ENCODE measurements at places on chromosomes 2 and 18.

DNA sequence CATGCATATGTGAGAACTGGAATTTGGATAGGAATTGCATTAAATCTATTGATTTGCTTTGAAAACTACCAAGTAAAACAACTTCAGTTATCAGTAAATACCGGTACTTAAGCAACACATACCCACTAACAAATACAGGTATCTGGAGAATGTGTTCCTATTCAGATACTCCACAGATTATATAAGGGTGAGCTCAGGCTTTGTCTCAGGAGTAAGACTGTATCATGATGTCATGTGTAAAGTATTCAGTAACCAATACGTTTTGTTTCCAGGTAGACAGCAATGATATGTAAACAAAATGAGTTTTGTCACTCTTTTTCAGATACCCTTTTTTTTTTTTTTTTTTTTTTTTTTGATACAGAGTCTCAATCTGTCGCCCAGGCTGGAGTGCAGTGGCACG is 74.8 kb downstream of the DSC3 start:
- no peak for DNase-seq

DNA sequence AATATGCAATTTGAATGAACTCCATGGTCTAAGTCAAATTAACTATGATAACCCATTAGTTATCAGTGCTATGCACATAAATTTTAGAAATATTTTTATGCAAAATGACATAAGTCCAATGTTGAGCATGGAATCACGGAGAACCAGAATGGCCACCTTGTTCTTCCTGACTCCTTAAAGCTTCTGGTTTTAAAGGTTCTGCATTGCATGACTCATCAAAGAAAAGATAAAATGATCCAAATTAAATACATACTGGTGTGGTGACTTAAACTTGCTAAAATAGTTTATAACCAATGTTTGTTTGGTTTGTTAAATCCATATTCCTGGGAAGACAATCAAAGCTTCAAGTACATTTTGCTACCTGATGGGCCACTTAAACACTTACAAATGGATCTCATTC is 1146.9 kb upstream of the NRXN1 start:
- DNase-seq = peak; percentile 4

DNA sequence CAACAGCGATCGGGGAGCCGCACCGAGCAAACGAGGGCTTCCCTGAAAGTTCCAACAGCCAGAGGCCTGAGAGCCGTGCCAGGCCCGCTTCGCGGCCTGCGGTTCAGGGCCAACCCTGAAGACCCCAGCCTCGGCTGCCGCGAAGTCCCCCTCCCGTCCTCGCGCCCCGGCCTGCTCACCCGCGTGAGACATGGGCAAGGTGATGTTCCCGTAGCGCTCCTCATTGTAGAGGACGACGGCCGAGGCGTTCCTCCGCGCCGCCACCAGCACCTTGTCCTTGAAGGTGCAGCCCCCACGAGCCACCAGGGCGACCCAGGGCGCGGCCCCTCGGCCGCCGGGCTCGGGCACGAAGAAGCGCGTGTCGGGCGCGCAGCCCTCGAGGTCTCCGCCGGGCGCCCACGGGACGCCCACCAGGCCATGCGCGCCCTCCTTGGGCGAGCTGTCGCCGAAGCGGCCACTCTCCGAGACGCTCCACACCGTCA is 510 bp downstream of the RNF149 start:
- DNase-seq = no peak

- no peak for DNase-seq
Measured at GRCh38 chr2:196954001-196954400, 27.5 kb upstream of the PGAP1 start.

DNA sequence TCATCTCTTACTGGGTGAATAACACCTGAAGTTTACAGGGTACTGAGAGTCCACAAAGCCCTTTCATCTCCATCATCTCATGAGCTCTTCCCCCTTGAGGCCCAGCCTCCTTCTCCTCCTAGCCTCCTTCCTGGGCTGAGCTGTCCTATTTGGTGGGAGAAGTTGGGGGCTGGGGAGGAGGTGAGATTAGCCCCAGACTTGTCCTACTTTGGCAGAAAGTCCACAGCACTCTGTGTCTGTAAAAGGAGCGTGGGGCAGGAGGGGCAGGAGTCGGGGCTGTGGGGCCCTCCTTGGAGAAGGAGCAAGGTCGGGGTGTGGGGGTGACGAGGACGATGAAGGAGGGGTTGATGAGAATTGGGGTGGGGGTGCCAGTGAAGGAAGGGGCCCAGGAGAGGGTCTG is 10.0 kb upstream of the DES start:
- no peak for DNase-seq

- DNase-seq = no peak
Measured at GRCh38 chr2:173151671-173152401, 76.2 kb downstream of the MAP3K20 start.

DNA sequence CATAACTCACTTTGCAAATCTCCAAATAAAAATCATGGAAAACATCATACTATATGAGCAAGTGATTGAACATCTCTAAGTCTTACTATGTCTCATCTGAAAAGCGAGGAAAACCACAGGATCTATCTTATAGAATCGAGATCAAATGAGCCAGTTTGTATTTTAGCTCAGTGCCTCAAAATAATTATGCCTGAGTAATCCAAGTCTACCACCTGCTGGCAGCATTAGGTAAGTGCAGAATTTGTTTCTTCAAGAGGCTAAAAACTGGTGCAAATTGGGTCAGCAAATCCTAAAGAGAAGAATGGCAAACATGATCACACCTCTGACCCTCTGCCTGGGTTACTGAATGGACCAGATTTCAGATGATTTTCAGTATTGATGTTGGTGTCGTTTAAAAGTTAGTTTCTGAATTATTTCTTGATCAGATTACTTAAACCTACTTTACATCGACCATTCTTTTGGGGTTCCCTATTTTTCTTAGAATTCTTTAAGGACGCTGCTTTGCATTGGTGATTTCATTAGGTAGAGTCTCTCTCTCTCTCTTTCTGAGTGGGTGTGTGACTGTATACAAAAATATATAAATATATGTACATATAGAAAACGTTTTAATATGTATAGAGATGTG is 12.7 kb upstream of the FHOD3 start:
- DNase-seq = no peak

DNA sequence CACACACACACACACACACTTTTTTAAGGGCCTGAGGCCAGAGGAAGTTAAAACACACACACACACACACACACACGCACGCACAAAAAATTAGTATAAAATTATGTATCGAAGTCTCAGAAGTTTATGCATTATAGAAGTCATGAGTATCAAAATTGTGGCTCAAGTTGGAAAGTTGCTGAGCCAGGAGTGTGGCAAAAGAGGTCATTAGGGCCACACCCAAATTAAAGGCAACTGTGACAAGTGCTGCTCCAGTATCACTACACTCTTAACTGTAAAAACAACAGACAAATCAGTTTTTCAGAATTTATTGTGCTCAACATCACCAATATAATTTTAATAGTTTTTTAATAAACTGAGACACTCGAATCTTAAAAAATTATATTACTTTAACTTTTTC is 36.9 kb downstream of the YWHAQ start:
- DNase-seq = no peak

DNA sequence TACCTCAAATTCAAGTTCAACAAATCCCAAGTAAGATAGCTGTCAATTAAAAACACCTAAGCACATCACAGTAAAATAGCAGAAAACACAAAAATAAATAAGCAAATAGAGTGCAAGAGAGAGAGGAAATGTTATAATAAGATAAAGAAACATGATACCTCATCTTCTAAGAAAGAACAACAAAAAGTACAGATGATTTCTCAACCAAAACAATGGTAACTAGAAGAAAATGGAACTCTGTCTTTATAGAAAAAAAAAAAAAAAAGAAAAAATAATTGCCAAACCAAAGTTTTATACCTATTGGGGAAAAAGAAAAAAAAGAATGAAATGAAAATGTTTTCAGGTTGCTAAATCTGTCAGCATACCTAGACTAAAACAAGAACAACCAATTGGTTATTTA is 1253.5 kb upstream of the CDH2 start:
- no peak for DNase-seq

DNA sequence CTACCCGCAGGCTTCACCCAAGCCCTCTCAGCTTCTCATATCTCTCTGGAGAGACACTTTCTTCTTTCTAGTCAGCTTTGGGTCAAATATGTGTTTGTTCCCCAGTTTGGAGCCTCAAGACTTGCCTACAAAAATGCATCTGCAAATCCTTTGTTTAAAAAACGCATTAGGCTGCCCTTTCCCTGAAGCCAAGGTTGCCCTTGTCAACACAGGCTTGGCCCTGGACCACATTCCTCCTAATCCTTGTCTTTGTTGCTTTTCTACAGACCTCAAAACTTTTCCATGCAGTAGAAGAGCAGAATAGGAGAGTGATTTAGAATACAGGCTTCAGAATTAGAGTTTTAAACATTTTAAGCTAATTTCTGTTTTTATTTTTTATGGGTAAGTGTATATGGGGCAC is 307.8 kb downstream of the NAPG start:
- DNase-seq = no peak

DNA sequence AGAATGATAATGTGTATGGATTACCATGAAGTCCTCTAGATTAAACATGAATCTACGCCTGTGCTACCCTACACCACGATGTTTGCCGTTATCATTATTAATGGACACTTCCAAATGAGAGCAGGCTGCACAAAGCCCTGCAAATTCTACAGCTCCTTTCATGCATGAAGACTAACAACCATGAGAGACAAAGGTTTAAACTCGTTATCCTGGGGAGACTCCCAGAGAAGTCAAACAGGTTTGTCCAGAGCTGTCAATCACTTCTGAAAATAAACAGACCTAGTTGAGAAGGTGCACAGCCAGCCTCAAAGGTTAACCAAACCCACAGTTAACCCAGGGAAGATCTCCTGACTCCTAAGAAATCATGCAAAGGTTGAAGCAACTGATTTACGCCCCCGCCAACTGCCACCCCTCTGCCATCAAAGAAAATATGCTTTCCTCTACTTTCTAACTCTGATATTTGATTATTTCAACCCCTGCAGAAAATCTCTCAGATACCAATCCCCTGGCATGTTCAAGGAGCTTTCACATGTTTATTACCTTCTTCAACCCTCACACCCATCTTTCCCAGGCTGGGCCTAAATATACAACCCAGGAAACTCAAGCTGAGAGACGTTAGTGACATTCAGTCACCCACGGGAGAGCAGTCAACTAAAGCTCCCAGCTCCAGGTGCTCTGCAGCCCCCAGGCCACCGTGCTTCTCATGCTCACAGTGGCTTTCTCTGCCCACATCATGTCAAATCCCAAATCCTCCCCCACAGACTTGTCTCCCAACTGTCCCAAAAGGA is 35.9 kb downstream of the MYO5B start:
- no peak for DNase-seq

DNA sequence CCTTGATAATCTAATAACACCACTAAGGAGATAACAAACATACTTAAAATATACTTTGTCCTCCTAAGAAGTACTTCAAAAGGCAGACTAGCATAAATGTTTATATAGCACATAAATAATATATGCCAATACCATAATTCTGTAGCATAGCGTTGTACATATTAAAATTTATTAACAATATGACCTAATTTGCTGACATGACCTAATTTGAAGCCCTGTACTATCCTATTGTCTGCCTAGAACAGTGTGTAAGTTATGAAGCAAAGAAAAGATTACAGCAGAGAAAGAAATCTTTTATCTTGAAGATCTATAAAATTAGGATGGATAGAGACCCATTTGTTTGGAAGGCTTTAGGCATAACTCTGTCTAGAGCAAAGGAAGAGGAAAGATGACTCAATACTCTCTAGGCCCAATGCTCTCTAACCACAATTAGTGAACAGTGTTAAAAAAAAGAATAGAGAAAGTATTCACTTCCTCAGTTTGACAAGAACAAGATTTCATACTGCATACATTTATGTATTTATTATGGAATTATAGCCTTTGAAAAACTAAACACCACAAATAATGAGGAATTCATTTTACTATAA is 231.3 kb downstream of the ZRANB3 start:
- DNase-seq = no peak

DNA sequence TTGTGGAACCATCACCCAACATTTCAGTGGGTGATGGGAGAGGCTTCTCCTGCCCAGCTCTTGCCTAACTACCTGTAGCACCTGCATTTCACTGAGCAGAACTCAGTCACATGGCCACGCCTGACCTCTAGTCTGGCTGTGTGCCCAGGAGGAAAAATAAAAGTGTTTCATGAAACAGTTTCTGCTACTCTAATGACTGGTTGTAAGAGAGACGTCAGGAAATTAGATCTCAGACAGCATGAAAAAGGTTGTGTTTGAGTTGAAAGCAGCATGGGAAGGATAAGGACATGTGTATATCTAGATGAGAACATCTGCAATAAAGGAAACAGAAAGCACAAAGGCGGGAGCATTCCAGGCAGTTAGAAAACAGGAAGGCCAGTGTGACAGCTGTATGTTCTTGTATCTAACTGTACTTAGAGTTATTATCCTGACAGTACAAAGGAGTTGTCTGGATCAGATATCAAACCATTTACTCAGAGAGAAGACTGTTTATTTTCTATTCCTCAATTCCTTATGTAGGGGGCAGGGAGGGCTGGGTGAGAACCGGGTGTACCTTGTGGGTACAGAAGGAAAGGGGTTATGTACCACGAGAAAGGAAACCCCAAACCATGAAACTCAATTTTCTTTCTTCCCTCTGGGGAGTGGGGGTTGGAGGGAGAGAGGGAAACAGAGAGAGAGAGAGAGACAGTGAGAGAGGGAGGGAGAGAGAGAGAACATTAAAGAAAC is 307.4 kb upstream of the VWC2L start:
- DNase-seq = no peak

- no peak for DNase-seq
Measured at GRCh38 chr2:148103946-148104345, 83.1 kb downstream of the MBD5 start.

DNA sequence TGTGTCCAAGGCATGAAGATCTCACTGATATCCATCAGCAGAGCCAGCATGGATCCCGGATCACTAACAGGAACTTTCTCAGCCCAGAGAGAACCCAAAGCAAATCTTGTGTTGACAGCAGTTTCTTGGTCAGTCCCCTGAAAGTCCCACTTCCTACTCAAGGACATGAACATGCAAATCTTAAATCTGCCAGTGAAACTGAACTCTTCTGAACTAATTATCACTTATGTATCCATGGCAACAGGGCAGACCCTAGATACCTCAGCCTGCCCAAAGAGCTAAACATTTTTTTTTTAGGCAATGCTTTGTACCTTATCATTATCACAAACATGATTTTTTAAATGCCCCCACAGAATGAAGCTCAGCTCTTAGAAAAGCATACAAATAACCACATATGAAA is 127.8 kb upstream of the DDX18 start:
- DNase-seq = no peak
